ENCODE measurements at places on chromosomes 6 and 20. TPM values are rescaled to one million over a fixed set of nuclear protein-coding genes. Genes with fewer than 3 reads are reported as not detected.

GRCh38 chr6:63527658-63528514, 44.4 kb upstream of the LOC128125822 start:
- peak; percentile 25 for DNase-seq

DNA sequence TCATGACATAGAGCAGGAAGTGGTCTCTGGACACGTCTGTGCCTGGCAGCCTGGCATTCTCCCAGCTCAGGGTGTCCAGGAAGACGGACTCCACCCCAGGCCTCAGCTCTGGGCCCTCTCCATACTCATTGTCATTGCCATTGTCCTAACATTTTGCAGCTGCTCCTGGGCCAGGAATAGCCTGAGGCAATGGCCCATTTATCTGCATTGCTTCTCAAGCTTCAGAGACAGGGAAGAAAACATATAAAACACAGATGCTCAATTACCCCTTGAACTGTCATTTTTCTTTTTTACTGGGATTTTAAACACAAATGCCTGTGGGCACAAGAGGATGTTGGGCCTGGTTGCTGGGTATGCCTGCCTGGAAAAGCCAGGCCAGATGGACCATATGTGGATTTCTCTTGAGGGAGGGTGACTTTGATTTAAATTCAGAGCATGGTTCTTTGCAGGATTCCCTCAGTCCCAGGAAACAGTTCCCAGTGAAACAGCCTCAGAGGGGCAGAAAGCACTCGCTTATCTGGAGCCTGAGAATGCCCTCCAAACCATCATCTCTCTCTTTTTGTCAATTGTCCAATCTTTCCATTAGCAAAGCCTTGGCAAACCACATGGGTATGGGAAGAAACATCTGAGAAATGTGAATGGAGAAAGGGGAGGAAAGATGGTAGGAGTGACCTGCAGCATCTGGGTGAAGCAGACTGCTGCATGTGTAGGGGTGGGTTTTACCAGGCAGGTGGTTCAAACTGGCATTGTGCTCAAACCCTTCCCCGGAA, 17.9 kb downstream of the LAMP5 start:
- DNase-seq: no peak

The MROH8 gene
- total RNA-seq: 4.1 TPM

The VSX1 gene
- total RNA-seq: not detected

GRCh38 chr20:40955326-40955725, 73.3 kb upstream of the TOP1 start:
- no peak for DNase-seq

Measured in psoas muscle (tissue), 8 donors.